Activated CD8-positive, alpha-beta T cell treated with anti-CD3 and anti-CD28 coated beads for 36 hours (primary cell): ENCODE measurements at places on chromosomes 1 and 21. TPM values are rescaled to one million over a fixed set of nuclear protein-coding genes. Genes with fewer than 3 reads are reported as not detected.
A peak's percentile ranks its signal among the peaks of the same experiment; 100 is the strongest.

OR2L2 gene
- not detected for total RNA-seq

TDRD5 gene
- total RNA-seq, result not detected

TSPAN1 gene
- total RNA-seq, result not detected

PGLYRP3 gene
- total RNA-seq, result not detected

S100A3 gene
- total RNA-seq, result not detected

SLC2A5 gene
- not detected for total RNA-seq

DNA sequence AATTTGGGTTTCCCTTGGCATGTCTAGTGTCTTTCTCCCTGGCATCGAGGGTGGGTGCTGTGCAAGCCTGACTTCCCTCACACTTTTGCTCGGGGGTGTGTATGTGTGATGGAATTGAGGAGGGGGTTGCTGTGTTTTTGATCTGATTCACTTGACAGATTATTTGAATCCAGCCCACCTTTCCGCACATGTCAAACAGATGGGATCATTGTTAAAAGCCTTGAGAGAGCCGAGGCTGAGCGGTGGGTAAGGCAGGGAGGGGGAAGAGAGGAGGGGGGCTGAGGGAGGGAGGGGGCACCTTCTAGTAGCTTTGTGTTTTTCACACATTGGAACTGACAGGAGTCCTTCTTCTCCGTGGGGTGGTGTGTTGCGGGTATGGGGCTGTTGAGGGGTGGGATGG, 90.0 kb downstream of the PAPPA2 start:
- no peak overlapping the region for H3K4me3 ChIP-seq
- H3K36me3 ChIP-seq, result no peaks in the 10 kb centered on the region
- peaks cover 20% of the 10 kb centered on the region for H3K27me3 ChIP-seq
- no peak for DNase-seq

DNA sequence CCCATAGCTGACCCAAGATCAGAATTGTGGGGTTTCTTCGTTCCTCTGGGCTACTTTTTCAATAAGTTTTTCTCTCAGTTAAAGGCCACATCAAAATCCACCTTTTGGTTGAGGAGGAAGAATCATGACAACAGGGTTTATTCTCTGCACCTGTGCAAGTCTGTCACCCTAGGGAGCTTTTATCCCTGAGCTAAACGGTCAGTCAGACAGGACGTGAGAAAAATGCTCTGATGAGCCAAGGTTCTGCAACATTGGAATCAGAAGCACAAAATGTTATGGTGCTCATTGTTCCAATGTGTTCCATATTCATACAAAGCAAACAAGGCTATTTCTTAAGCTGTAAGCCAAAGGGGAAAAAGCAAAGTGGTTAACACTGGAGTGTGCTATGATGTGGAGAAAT, 7.4 kb upstream of the ERICH3 start:
- DNase-seq, result no peak
- no peak overlapping the region for H3K4me3 ChIP-seq
- peaks cover 8% of the 10 kb centered on the region for H3K27me3 ChIP-seq
- H3K36me3 ChIP-seq, result no peaks in the 10 kb centered on the region
- no peaks in the 10 kb centered on the region for H3K4me1 ChIP-seq

DNA sequence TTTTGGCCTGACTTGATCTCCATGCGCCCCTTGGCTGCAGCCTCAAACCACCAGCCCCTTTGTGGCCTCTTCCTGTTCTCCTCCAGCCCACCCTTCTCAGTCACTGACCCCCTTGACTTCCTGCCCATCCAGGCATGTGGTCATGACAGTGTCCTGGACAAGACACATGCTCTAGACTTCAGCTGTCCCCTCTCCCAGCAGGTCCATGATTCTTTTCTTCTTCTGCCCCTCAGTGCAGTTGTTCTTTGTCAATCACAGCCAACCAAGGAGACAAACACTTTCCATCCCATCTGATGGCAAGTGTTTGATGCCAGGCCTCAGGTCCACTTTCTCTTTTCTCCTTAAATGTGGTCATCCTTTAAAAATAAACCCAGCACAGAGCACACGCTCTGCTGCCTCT, 49.7 kb downstream of the SYT6 start:
- no peaks in the 10 kb centered on the region for H3K36me3 ChIP-seq
- no peak overlapping the region for H3K27ac ChIP-seq
- H3K4me1 ChIP-seq, result peaks cover 3% of the 10 kb centered on the region
- H3K4me3 ChIP-seq, result no peak overlapping the region

- no peak overlapping the region for H3K27ac ChIP-seq
- no peaks in the 10 kb centered on the region for H3K36me3 ChIP-seq
- no peak overlapping the region for H3K4me3 ChIP-seq
- H3K4me1 ChIP-seq, result no peaks in the 10 kb centered on the region
Measured at GRCh38 chr1:17523321-17524041, 16.0 kb upstream of the ARHGEF10L start.

DNA sequence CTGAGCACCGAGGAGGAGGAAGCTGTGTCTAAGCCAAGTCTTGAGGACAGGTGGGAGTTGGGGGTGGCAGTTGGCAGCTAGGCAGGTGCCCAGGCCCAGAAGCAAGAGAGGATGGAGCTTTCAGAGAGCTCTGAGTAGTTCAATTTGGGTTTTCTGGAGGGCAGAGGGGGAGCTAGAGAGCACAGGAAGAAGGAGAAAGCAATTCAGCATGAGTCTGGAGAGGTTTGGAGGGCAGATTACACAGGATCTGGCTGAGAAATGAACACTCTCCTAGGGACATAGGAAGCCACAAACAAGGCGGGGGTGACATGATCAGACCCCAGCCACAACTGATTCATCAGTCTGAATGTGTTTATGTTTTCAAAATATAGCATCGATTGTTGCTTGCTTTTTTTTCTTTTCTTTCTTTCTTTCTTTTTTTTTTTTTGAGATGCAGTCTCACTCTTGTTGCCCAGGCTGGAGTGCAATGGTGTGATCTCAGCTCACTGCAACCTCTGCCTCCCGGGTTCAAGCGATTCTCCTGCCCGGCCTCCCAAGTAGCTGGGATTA, 23.8 kb downstream of the PTPRF start:
- no peak overlapping the region for H3K27ac ChIP-seq
- no peaks in the 10 kb centered on the region for H3K36me3 ChIP-seq
- peaks cover 10% of the 10 kb centered on the region for H3K27me3 ChIP-seq
- H3K4me3 ChIP-seq, result no peak overlapping the region
- DNase-seq, result peak; percentile 49
